ENCODE measurements at places on chromosomes 5 and 9. TPM values are rescaled to one million over a fixed set of nuclear protein-coding genes. Genes with fewer than 3 reads are reported as not detected.

Gene CKMT2
- total RNA-seq = 91.3 TPM

Gene GMCL2
- total RNA-seq = not detected

Gene RMI1
- 5.8 TPM for total RNA-seq

Gene CACNA1B
- total RNA-seq = 0.18 TPM

Gene CA9
- 0.49 TPM for total RNA-seq

Gene ICE1
- 26.5 TPM for total RNA-seq

Gene PCDHGA9
- total RNA-seq = 3.8 TPM

DNA sequence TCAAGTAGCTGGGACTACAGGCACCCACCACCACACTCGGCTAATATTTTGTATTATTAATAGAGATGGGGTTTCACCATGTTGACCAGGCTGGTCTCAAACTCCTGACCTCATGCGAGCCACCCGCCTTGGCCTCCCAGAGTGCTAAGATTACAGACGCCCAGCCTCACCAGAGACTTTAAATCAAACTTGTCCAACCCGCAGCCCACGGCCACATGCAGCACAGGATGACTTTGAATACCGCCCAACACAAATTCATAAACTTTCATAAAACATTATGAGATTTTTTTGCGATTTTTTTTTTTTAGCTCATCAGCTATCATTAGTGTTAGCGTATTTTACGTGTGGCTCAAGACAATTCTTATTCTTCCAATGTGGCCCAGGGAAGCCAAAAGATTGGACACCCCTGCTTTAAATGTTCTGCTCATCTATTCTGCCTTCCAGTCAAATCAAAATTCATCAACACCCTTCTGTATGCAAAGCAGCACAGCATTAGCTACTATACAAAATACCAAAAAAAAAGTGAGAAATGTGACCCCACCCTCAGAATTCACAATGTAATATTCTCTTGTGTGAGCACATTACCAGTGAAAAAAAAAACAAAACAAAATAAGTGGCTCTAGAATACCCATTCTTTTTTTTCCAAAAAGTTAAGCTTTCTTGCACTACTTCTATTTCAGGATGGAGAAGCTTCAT is 42.7 kb upstream of the CDC42SE2 start:
- H3K4me3 ChIP-seq = no peak overlapping the region
- no peaks in the 10 kb centered on the region for H3K27me3 ChIP-seq
- H3K36me3 ChIP-seq = no peaks in the 10 kb centered on the region
- no peak overlapping the region for H3K27ac ChIP-seq

GRCh38 chr5:178470760-178471025 is 119.5 kb downstream of the COL23A1 start:
- no peaks in the 10 kb centered on the region for H3K36me3 ChIP-seq
- no peak for DNase-seq
- no peak overlapping the region for H3K27ac ChIP-seq
- H3K4me1 ChIP-seq = peaks cover 19% of the 10 kb centered on the region
- H3K4me3 ChIP-seq = no peak overlapping the region
- peaks cover 5% of the 10 kb centered on the region for H3K27me3 ChIP-seq

GRCh38 chr5:110087829-110088228 is 398.1 kb downstream of the MAN2A1 start:
- DNase-seq = peak; percentile 19
- no peaks in the 10 kb centered on the region for H3K36me3 ChIP-seq
- peaks cover 3% of the 10 kb centered on the region for H3K4me1 ChIP-seq

DNA sequence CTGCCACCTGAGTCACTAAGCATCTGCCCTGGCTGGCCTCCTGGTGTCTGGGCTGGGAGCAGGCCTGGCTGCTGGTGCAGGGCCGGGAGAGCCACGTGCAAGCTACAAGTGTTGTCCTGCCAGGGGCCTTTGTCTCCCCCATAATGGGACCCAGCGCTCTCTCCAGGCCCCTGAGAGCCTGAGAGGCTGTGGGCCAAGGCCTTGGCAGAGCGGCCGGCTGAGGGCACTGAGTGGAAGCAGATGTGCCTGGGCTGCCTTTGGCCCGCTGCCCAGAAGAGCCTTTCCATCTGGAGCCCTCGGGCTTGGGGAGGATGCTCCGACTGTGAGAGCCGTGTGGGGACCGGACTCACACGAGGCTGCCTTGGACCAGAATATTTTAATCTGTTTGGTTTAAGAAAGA is 185.5 kb downstream of the RGS3 start:
- DNase-seq = peak; percentile 79
- H3K36me3 ChIP-seq = no peaks in the 10 kb centered on the region
- H3K27me3 ChIP-seq = no peaks in the 10 kb centered on the region
- H3K4me1 ChIP-seq = peaks cover 33% of the 10 kb centered on the region
- H3K27ac ChIP-seq = no peak overlapping the region

- H3K27ac ChIP-seq = no peak overlapping the region
- DNase-seq = peak; percentile 16
- H3K4me1 ChIP-seq = no peaks in the 10 kb centered on the region
- H3K36me3 ChIP-seq = no peaks in the 10 kb centered on the region
- H3K27me3 ChIP-seq = no peaks in the 10 kb centered on the region
Measured at GRCh38 chr5:25544652-25545249, 900.0 kb upstream of the CDH10 start.

DNA sequence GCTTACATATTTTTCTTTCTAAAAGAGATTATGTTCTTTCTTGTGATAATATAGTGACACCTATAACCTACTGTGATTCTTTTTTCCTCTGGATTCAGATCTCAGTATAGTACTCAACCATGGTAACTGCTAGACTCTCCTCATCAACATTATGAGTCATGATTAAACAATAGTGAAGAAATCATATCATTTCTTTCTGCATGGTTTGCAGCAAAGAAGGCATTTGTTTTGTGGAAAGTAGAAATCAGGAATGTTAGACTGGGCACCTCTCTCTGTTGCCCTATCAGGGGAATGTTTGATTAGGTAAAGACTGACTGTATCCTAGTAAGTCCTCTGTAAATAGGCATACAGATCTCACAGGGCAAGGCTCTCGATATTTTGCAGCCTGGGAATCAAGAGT is 25.6 kb upstream of the SMC2 start:
- no peaks in the 10 kb centered on the region for H3K36me3 ChIP-seq
- no peak for DNase-seq
- H3K27ac ChIP-seq = no peak overlapping the region
- H3K4me1 ChIP-seq = no peaks in the 10 kb centered on the region

DNA sequence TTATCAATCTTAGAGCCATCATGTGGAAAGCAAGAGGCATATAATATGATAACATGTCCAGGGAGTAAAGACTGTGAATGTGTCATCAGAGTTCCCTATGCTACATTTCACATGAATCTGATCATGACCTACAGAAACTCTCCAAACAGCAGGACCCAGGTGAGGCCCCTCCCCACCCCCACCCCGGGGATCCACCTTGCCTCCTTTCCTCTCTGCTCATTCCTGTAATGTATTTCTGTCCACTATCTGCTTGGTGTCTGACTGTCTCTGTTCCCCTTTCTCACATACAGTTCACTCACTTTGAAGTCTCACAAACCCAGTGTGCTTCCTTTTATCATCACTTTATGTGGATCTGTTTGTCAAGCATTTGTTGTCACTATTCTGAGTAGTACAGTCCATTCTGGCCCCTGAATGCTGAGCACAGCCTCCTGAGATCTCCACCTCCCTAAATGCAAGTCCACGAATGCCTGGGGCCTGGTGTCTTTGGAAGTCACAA is 76.4 kb upstream of the SMARCA2 start:
- no peaks in the 10 kb centered on the region for H3K27me3 ChIP-seq
- no peaks in the 10 kb centered on the region for H3K36me3 ChIP-seq
- DNase-seq = no peak
- no peak overlapping the region for H3K27ac ChIP-seq
- no peak overlapping the region for H3K4me3 ChIP-seq

- no peak overlapping the region for H3K27ac ChIP-seq
- no peak overlapping the region for H3K4me3 ChIP-seq
- no peaks in the 10 kb centered on the region for H3K4me1 ChIP-seq
- no peaks in the 10 kb centered on the region for H3K36me3 ChIP-seq
- no peak for DNase-seq
- no peaks in the 10 kb centered on the region for H3K27me3 ChIP-seq
Measured at GRCh38 chr5:153700940-153701339, 210.5 kb downstream of the GRIA1 start.

DNA sequence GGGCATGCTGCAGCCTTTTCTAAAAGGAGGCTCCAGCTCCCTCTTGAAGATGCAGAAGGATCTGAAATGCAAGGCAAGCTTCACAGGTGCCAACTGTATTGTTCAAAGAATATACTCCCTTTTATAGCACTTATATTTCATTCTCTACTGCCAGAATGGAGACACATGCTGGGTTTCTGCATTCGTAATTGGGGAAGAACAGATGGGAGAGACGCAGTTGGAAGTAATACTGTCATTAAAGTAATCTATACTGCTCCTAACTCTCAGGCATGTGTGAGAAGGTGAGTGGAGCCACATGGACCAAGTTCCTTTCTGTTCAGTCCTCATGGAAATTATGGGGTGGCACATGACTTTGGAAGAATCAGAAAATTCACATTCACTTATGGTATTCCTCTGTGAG is 226.4 kb downstream of the TRIM32 start:
- no peaks in the 10 kb centered on the region for H3K36me3 ChIP-seq
- no peaks in the 10 kb centered on the region for H3K27me3 ChIP-seq
- no peak for DNase-seq
- no peak overlapping the region for H3K4me3 ChIP-seq
- no peak overlapping the region for H3K27ac ChIP-seq

DNA sequence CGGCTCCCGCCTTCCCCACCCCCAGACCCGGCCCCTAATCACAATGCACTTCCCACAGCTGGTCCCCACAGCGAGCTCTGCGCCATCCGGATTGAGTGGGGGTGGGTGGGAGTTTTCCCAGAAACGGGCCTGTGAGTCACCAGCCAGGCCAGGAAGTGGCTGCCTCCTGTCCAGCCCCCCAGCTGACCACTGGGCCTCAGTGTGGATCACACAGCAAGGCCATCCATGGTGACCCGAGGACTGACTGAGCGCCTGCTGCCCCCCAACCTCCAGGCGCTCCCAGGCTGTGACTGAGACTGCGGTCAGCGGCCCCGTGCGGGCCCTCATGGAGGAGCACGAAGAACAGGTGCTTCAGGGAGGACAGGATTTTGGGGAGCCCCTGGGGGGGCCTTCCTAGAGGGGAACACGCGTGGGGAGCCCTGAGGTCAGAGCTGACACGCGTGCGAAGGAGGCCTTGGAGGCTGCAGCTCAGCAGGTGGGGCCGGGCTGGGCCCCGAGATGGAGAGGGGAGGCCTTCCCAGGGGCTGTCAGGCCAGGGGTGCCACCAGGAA is 48.3 kb upstream of the EGFL7 start:
- no peaks in the 10 kb centered on the region for H3K27me3 ChIP-seq
- peak overlapping the region; percentile 67 for H3K27ac ChIP-seq
- peak; percentile 71 for DNase-seq

- H3K4me3 ChIP-seq = no peak overlapping the region
- H3K27me3 ChIP-seq = peaks cover 9% of the 10 kb centered on the region
- H3K27ac ChIP-seq = no peak overlapping the region
- DNase-seq = peak; percentile 46
- no peaks in the 10 kb centered on the region for H3K4me1 ChIP-seq
- H3K36me3 ChIP-seq = no peaks in the 10 kb centered on the region
Measured at GRCh38 chr5:6576861-6577501, 55.9 kb downstream of the NSUN2 start.

DNA sequence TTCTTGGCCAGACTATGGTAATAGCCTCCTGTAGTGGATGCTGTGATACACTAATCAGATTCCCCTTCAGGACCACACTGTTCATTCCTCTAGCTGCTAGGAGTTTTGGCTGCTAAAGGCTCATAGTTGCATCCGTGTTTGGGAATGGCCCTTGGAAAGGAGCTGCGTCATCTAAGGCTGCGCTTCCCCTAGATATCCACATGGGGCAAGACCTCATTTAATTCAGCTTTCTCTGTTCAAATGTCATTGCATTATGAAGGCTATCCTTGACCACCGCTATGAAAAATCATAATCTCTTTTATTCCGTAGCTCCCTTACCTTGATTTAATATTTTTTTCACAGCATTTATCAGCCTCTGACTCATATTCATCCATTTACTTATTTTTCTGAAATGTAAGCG is 258.3 kb upstream of the NR4A3 start:
- no peaks in the 10 kb centered on the region for H3K27me3 ChIP-seq
- DNase-seq = no peak
- H3K36me3 ChIP-seq = no peaks in the 10 kb centered on the region
- H3K27ac ChIP-seq = no peak overlapping the region

DNA sequence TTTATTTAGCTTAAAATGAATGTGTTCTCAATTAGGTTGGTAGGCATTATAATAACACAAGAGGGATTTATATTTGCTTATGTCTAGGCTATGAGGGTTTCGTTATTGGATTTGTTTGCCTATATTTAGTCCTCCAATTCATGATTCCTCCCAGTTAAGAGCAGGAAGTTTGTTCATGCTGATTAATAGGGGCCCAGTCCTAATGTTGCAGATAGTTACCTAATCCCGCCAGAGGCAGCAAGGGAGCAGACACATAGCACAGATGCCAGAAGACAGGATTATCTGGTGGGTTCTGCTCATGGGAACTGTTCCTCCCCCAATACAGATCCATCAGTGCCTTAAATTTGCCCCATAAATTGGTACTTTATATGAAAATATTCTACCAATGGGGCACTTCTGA is 100.8 kb upstream of the TLE4 start:
- no peaks in the 10 kb centered on the region for H3K36me3 ChIP-seq
- H3K4me3 ChIP-seq = no peak overlapping the region
- H3K27me3 ChIP-seq = no peaks in the 10 kb centered on the region
- no peak for DNase-seq

DNA sequence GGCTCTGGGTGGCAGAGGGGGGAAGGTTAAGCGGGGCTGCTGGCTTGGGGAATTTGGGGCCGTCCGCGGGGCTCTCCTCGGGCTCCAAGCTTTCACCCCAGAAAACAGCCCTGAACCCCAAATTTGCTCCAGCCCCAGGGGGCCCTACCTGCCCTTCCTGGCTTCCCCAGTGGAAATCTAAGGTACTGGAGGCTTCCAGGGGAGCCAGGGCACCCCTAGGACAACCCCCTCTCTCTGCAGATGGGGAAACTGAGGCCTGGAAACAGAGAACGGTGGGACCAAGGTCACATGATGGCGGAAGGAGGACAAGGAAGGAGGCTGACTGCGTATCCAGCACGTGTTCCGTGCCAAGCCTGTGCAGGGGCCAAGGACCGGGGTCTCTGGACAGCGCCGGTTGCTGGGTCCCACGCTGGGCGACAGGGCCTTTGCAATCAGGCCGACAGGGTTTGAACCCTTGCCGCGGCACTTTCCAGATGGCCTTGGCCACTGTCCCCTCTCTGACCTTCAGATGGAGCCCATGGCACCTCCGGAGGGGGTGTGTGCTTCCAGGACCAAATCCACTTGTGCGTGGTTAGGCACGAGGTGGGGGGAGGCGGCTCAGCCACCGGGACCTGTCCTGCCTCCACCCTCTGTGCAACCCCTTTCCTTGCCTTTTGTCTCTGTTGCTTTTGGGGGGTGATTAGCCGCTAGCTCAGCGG is 183.1 kb downstream of the C9orf50 start:
- peaks cover 27% of the 10 kb centered on the region for H3K4me1 ChIP-seq
- no peak for DNase-seq
- H3K4me3 ChIP-seq = peak overlapping the region; percentile 36
- H3K36me3 ChIP-seq = no peaks in the 10 kb centered on the region
- H3K27ac ChIP-seq = no peak overlapping the region

GRCh38 chr5:174972291-174972690 is 247.9 kb downstream of the MSX2 start:
- no peaks in the 10 kb centered on the region for H3K36me3 ChIP-seq
- no peak for DNase-seq
- H3K4me3 ChIP-seq = no peak overlapping the region
